ENCODE measurements at places on chromosomes 13 and 19.
A peak's percentile ranks its signal among the peaks of the same experiment; 100 is the strongest.

DNA sequence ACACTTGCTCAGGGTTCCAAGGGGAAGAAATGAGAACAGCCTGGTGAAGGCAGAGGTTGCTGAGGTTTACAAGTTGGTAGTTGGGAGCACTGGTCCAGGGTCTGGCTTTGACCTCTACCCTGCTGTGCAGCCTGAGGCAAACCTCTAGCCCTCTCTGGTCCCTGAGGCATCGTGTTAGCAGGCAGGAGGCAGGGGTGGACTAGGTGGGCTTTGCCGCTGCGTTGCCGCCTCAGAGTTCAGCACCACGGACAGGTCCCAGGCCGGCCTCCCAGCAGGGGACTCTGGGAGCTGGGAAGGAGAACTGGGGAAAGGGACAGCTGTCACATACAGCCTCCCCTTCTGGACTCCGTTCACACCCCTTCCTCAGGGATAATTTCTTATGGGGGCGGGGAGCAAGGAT is 3.1 kb downstream of the NCAN start:
- no peak for DNase-seq

- DNase-seq = peak; percentile 98
Measured at GRCh38 chr19:15555759-15556633, 47.7 kb downstream of the CYP4F22 start.

GRCh38 chr13:109028624-109029023 is 399.2 kb downstream of the MYO16 start:
- DNase-seq = no peak

DNA sequence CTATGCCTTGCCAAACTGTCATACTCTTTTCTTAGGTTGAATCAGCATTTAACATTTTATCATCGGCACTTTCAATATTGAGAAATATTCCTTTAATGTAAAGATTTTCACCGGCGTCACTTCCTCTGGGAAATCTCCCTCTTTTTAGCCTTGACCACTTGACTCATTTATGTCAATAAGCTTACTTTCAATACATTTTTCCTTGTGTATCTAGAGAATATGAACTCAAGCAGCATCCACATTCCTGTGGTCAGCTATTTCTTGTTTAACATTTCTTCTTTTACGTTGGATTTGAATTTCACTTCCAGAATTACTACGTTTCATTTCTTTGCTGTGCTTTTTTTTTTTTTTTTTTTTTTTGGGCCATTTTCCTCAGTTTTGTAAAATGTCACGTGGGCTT is 271.2 kb upstream of the HTR2A start:
- no peak for DNase-seq

Measured in activated CD4-positive, CD25-positive, alpha-beta regulatory T cell treated with anti-CD3 and anti-CD28 coated beads, Interleukin-2, amount 50 U/mL, for 72 hours (primary cell).